Endothelial cell (in vitro differentiated cells): ENCODE measurements at places on chromosomes 2 and 18. TPM values are rescaled to one million over a fixed set of nuclear protein-coding genes. Genes with fewer than 3 reads are reported as not detected.

GRCh38 chr2:138104071-138104470, 139.8 kb downstream of the HNMT start:
- DNase-seq: no peak

DNA sequence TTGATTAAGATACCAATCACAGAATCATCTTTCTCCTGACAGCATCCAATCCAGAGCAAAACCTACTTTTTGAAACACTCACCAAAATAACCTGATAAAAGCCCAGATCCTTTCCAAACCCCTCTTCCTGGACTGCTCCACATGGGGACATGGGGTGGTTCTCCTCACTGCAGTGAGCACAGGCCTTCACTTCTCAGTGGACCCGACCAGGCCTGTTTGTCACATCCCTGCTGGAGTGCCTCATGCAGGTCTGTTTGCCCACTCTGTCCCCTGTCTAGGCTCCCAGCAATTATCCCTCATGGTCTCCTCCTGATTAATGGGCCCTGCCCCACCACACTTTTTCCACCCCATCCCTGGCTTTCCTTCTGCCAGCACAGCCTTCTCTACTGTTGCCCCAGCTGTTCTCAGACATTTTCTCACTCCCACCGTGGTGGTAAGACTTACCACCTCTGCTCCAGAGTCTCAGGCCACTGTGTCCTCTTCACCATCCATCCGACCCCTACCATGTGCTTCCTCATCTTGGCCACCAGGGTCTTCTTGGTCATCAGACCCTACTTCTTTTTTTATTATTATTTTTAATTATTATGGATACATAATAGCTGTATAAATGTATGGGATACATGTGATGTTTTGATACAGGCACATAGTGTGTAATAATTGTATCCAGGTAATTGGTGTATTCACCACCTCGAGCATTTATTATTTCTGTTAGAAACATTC, 21.1 kb downstream of the MRPL30 start:
- DNase-seq: no peak

Gene CXCR1
- total RNA-seq: not detected

Gene PLCL1
- 13.6 TPM for total RNA-seq

Gene MFSD2B
- not detected for total RNA-seq

Gene UPP2
- total RNA-seq: not detected

DNA sequence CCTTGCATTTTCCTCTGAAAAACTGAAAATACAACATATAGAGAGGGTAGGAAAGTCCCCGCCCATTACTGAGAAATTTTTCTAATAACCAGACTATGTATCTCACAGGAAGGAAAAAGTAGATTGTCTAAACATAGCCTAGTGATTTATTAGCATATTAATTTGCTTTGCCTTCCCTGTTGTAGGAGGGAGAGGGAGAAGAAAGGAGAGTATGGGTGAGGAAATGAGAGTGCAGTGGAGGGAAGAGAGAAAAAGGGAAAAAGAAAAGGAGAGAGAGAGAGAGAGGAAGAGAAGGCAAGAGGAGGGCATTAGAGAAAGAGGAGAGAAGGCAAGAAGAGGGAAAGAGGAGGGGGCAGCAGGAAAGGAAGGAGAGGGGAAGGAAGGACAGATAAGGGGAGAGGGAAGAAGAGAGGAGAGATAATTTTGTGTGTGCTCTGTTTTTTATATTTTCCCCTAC, 3.6 kb upstream of the KYNU start:
- no peak for DNase-seq

- DNase-seq: no peak
Observed at GRCh38 chr2:110662560-110662959, 15.3 kb downstream of the BUB1 start.

- no peak for DNase-seq
Observed at GRCh38 chr2:128809259-128809636, 490.6 kb upstream of the HS6ST1 start.

DNA sequence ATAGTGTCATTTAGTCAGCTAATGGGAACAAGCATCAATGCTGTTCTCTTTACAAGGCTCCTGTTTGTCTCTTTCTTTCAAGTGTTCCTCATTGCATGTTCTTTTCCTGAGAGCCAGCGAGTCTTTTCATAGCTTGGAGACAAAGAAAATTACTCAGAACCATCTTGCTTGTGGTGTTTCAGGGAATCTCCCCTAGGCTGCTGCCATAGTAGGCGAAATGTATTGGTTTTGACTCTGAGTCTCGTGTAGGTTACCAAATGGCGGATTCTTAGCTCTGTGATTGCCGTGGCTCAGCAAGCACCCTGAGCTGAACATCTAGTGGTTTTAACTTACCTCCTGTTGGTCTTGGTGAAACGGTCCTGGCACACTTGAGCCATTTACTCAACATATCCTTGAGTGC, 68.7 kb downstream of the RHBDD1 start:
- DNase-seq: no peak

Gene WDPCP
- total RNA-seq: 5.7 TPM

- DNase-seq: no peak
Observed at GRCh38 chr2:104654811-104655210, 199.1 kb upstream of the POU3F3 start.

GRCh38 chr2:201955702-201956141, 77.9 kb upstream of the FZD7 start:
- no peak for DNase-seq

DNA sequence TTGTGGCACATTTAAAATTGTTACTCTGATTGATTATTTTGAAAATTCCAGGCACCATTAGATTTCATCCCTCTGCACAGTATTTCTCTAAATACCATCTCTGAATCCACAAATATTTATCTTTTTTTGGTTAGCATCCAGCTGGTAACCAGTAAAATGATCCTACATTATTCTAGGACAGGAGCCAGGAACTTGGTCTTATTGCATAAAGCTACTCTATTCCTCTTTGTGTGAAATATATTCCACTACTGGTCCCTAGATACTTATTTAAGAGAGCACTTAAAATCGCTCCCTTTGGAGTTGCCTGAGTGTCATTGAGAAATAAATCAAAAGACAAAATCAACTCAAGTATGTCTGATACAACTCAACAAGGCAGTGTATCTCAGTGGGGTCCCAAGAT, 7.4 kb upstream of the MBOAT2 start:
- DNase-seq: no peak

Gene GRP
- total RNA-seq: not detected

Gene RUFY4
- total RNA-seq: not detected

Gene SIX3
- not detected for total RNA-seq

Gene NT5DC4
- total RNA-seq: not detected

- DNase-seq: peak; percentile 36
Observed at GRCh38 chr2:30234180-30234971, 3.0 kb downstream of the LBH start.

GRCh38 chr18:75884728-75885127, 457.2 kb upstream of the SMIM21 start:
- DNase-seq: no peak

DNA sequence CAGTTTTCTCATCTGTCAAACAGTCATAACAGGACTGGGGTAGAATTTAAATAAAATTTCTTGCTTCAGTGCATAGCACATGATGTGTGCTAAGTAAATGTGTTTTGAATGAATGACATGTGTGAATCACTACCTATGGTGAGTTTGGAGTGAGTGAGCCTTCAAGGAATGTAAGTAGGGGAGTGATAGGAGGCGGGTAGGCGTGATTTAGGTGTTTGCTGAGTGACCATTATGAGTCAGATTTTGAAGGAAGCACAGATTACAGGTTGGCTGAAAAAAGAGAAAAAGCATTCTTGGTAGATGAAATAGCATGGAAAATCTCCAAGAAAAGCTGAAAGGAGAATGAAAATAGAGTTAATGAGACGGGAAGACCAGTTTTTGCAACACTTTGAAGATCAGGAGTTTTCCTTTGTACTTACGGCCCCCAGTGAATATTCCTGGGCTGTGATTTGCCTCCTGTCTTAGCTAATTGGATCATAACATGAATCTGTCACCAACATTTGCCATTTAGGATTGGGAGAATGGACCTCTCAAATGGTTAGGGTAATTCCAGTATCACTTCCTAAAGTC, 136.9 kb upstream of the GATA6 start:
- no peak for DNase-seq

- peak; percentile 9 for DNase-seq
Observed at GRCh38 chr2:210072922-210073509, 70.6 kb downstream of the RPE start.

Gene ZNF512
- total RNA-seq: 30.1 TPM

DNA sequence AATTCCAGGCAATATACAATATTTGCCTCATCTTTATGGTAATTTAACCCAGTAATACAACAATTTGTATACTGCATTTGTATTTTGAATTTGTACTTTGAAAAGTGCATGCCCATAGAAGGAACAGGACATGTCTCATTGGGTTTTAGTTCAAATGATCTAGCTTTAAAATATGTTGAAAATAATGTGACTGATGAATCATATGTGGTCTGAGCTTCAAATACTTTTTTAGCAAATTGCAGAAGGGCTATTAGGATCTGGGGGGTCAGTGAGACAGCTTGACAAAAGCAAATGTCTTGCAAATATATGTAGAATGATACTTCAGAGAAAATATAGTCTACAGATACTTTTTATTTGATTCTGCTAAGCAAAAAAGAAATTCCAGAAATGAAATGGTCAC, 248.9 kb downstream of the DCC start:
- no peak for DNase-seq

Gene AMER3
- total RNA-seq: 0.18 TPM

DNA sequence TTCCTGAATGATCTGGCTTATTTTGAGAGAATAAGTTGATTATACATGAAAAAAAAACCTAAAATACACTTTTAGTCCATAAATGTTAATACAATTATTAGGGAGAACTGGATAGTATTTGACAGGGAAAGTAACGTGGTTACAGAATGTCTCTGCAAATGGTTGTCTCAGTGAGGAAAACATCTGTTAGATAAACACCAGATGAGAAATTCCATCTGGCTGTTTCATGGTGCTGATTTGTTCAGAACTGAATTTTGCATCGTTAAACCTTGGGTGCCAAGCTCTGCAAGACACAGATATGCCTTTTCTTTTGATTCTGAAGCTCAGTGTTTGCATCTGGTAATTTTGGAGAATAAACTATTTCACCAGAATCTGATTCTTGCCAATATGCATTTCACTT, 90.4 kb downstream of the SCN3A start:
- DNase-seq: no peak

- DNase-seq: no peak
Observed at GRCh38 chr18:23238651-23239349, 103.5 kb downstream of the CABLES1 start.

DNA sequence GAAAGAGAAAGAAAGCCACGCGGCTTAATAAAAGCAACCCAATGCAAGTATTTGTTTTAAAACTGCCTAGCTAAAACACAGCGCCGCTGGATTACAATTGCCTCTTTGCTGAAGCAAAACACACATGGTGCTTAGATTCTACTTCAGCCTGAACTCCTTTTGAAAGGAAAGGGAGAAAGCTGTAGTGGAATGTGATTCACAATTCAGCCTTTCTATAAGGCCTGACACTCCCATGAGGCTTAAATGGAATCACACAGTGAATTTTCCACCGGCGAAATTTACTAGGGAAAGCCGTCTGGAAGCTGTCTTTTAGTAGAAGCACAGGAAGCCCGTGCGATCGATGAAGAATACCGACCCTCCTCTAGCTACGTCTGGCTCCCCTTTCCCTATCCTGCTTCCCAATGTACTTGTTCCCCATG, 348.0 kb downstream of the DLGAP1 start:
- DNase-seq: no peak

- DNase-seq: no peak
Observed at GRCh38 chr2:101474731-101475384, at the start of gene RFX8. RFX8 (minus strand) TSS chr2:101475112; CDS start chr2:101466848, 8,264 bp downstream.
